NCI-H1092 (cell line): ENCODE measurements at places on chromosomes 6 and 20.

DNA sequence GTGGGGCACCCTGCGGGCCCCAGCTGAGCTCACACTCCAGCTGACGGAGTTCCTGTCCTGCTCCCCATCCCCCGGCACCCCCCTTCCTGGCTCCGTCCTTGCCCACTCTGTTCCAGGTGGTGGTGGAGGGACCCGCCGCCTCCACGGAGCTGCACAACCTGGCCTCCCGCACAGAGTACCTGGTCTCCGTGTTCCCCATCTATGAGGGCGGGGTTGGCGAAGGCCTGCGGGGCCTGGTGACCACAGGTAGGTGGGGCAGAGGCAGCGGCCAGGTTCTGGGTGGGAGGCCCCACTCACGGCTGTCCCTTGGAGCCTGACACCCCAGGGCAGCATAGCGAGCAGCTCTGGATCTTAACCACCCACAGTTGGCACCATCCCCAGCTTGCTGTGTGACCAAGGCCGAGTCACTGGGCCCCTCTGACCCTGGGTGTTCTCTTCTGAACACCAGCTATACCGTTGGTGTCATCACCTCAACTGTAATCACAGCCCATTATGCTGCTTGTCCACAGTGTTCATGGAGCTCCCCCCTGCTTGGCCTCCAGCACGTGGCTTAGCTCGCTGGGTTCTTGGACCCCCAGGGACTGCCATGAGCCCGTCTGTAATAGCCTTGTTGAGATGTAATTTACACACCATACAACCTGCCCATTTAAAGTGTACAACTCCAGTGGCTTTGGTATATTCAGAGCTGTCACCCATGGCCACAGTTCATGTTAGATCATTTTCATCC is 17.4 kb downstream of the COL20A1 start:
- no peak for DNase-seq

DNA sequence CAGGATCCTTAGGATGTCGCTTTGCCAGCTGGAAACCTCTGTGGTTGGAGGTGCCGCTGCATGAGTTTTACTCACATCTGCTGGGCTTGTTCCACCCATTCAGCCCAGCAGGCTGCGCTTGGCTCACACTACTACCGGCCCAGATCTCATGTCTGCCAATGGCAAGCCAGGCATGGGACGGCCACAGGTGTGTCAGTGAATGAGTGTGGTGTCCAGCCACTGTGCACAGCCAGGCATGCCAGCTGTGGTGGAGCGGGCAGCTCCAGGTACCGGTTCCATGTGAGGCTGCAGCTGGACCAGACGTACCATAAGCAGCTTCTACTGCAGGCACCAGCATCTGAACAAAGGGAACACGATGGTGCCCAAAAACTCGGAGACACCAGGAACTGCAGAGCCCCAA is 33.1 kb upstream of the ASF1A start:
- DNase-seq = no peak

DNA sequence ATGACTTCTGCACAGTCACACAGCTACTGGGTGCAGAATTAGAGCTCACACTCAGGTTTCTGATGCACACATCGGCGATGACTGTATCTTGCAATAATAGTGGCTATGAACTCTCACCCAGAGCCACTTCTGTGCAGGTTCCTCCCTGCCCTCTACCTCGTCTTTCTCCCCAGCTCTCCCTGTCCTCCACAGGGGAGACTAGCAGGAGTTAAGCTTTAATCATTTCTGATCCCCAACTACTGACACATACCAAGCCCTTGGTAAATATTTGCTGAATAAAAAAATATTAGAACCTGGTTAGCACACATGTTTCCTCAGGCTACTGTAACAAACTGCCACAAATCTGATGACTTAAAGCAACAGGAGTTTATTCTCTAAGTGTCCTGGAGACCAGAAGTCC is 222.7 kb upstream of the FOXA2 start:
- DNase-seq = no peak

DNA sequence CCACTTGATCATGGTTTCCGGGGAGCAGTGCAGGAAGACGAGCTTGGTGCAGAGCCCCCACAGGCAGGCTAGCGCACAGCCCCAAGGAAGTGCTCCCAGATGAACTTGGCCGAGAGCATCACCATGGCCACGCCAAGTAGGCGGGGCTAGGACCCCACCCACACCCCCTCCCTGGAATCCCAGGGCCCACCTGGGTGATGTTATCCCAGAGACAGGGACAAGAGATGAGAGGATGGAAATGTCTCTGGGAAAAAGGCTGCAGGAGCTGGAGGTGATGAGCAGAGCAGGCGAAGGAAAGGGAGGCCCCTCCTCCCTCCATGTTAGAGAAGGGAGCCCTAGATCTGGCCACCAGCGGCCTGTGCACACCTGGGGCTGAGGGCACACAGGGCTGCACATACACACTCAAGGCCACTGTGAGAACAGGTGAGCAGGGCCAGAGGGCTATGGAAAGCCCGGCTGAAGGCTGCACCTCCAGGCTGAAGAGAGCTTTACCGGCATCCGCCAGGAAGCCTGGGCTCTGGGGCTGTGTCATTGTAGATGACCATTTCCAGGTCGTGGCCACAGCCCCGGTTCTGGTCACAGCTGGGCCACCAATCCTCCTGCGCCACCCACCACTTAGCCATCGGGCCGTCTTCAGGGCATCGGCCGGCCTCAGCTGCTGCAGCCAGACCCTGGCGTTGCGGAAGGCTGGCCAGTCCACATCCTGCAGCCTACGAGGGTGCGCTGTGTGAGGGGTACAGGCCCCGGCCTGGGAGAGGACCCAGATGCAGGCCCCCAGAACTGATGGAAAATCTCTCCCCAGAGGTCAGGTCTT is 24.9 kb downstream of the NPEPL1 start:
- no peak for DNase-seq

DNA sequence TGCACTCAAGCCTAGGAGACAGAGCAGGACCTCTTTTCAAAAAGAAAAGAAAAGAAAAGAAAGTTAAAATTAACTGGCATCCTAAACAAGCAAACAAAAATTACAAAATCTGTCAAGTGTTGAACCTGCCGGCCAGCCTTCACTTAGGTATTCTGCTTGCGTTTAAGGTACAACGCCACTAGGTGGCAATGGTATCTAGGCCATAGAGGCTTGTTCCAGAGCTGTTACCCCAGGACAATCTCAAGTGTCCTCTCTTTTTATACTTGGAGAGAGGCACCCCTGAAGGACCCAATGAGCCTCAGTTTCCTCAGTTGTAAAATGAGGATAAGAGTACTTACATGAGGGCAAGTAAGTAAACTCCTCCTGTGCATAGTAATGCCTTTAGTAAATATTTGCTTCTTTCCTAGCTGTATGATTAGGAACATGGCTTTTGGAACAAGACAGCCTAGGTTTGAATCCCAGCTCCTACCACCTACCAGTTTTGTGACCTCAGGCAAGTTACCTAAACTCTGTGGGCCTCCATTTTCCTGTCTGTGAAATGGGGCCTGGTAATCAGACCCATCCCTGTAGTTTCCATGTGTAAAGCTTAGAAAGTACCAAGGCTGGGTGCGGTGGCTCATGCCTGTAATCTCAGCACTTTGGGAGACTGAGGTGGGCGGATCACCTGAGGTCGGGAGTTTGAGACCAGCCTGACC is 5.8 kb upstream of the PACSIN1 start:
- no peak for DNase-seq

DNA sequence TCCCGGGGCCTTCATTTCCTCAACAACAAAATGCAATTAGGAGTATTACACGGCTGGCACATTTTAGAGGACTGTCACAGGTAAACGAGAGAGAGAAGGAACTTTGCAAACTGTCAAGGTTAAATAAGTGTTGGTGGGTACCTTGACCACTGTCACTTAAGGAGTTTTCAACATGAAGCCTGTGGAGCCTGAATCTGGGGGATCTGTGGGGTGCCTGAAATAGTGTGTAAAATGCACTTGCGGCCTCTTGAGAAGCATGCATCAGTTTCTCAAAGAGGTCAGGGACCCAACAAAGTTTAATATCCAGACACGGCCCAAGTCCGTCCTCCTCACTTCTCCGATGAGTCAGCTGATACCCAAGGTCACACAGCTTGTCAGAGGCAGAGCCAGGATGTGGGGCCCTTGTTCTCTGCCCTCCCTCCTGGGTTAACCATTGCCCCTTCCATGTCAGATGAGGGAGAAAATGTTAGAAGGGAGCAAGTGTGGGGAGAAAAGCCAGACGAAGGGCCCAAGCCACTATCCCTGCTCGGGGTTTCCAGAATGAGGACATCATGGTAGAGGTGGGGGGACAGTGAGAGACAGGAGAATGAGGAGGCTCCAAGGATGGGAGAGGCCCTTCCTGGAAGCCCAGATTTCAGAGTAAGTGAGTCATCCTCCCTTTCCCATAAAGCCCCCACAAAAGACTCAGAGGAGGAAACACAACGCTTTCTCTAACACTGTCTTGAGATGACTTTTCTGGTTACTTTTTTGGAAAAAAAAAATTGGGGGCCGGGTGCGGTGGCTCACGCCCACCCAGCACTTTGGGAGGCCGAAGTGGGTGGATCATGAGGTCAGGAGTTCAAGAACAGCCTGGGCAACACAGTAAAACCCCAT is 42.2 kb downstream of the C6orf132 start:
- no peak for DNase-seq

GRCh38 chr20:1125277-1125676 is 6.9 kb downstream of the PSMF1 start:
- no peak for DNase-seq

DNA sequence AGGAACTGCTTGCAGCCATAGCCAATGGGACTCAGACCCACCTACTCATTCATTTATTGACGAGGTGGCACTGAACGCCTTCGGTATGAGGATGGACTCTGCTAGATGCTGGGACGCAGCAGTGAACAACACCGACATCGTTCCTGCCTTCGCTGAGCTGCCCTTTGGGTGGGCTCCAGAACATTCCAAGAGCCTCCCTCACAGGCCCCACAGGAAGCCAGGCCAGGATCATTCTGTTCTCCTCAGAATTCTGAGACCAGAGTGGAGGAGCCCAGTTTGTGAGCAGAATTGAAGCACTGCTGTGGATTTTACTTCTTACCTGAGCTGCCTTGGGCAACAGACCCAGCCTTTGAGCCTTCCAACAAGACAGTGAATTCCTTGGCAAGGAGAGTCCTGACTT is 82.1 kb downstream of the KCNB1 start:
- no peak for DNase-seq
